ENCODE measurements at places on chromosomes 16 and 17.

GRCh38 chr16:11005611-11005975 lies 61.2 kb downstream of the CLEC16A start:
- DNase-seq = no peak

DNA sequence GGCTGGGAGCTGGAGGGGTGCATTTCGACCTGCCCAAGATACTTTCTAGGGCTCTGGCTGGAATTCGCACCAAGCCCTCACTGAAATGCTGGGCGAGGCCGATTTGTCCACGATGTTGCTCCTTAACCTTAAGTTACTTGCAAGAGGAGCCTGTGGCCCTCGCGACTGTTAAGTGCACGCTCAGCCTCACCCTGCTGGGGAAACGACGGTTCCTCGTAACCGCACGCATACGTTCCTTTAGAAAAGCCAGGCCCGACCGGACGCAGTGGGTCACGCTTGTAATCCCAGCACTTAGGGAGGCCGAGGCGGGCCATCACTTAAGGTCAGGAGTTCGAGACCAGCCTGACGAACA lies 607 bp upstream of the NCOR1 start:
- DNase-seq = peak; percentile 47

- peak; percentile 66 for DNase-seq
Observed at GRCh38 chr17:19533718-19534561, at the start of gene SLC47A1. Gene SLC47A1 (plus strand): TSS chr17:19533854. CDS start chr17:19533940, 86 bp downstream.

GRCh38 chr16:8173111-8173644 lies 417.1 kb downstream of the TMEM114 start:
- DNase-seq = peak; percentile 86

GRCh38 chr17:17990282-17990681 lies 17.6 kb downstream of the DRC3 start:
- DNase-seq = no peak

- peak; percentile 39 for DNase-seq
Observed at GRCh38 chr17:76408037-76408849, 23.8 kb downstream of the SPHK1 start.

DNA sequence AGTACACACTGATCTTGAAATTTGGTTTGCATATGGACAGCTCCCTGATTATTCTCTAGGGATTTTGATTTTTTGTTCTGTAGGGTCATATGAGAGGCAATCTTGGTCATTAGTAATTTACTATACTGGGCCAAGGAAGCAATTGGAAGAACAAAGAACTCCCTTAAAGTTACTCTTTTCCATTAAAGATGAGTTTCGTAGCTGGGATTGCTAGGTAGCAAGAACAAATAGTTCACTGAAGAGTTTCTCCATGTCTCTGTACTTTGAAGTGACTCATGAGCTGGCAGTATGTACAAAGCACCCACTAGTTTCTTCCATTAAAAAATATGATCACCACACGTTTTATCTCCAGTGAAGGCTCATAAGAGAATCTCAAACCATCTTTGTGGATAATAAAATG lies 6.2 kb upstream of the BCAS3 start:
- no peak for DNase-seq

DNA sequence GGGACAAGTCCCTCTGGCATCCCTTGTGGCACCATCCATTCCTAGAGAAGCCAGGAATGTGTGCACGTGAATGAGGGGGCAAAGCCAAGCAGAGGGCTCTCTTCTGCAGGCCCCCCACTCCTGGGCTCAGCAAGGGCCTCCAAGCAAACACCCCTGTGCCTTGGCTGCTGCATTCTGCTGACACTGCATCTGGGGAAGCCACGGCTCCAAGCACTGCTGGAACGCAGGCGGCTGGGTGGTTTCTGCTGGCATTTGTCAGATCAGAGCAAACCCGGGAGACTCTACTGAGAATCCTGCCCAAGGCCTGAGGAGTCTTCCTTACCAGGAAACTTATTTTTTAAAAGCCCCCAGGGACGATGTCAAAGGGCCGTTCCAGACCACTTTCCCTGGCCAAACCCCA lies 23.3 kb downstream of the ATP6V0D1 start:
- DNase-seq = no peak

GRCh38 chr17:42603318-42603717 lies 5.9 kb downstream of the RETREG3 start:
- peak; percentile 25 for DNase-seq

- no peak for DNase-seq
Observed at GRCh38 chr16:56477096-56477878, 25.9 kb downstream of the OGFOD1 start.

DNA sequence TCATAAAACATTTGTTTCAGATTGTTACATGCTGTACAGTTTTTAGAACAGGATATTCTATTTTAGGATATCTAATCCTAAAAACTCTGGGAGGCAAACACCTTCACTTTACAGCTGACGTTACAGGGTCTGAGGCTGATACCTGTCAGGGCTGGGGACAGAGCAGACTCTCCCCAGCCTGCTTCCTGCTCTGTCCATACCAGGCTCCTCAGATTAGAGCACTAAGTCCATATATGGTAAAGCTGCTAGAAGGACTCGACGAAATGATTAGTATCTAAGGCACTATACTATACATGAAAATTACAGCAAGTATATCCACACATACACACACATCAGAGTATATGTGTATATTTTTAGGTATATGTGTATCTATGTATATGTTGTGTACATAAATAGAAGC lies 125.2 kb downstream of the ZFHX3 start:
- no peak for DNase-seq

DNA sequence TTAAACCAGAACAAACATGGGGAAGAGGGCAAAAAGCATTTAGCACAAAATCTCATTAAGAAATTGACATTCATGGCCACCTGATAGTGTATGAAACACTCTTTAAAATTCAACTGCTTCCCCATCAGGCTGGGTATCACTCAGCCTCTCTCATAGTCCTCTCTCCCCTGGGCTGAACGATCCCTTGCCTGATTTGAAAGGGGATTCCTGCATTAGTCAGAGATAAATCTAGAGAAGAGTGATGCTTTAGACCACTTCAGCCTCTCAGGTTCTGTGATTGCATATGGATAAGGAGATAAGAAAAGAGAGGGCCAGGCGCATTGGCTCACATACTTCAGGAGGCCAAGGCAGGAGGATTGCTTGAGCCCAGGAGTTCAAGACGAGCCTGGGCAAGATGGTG lies 280.0 kb downstream of the SOX9 start:
- DNase-seq = no peak

Data from HAP-1 (cell line).